ENCODE measurements at places on chromosomes 7 and 10. TPM values are rescaled to one million over a fixed set of nuclear protein-coding genes. Genes with fewer than 3 reads are reported as not detected.

Gene DMBT1
- 0.16 TPM for polyA plus RNA-seq

Gene OR6V1
- not detected for polyA plus RNA-seq

Gene SMO
- 38.1 TPM for polyA plus RNA-seq

Gene PLA2G12B
- not detected for polyA plus RNA-seq

Gene NANOS1
- 20.5 TPM for polyA plus RNA-seq

Gene GGCT
- 37.6 TPM for polyA plus RNA-seq

Gene COL28A1
- 7.9 TPM for polyA plus RNA-seq

Gene LIPM
- not detected for polyA plus RNA-seq

Gene SEMA3D
- 8.8 TPM for polyA plus RNA-seq

Gene SPDYE2
- 3.7 TPM for polyA plus RNA-seq

Gene WEE2
- 0.57 TPM for polyA plus RNA-seq

Gene TYW1
- 16.5 TPM for polyA plus RNA-seq

Gene NXPH1
- polyA plus RNA-seq, result 56.3 TPM

Gene TMEM26
- 1.9 TPM for polyA plus RNA-seq

Gene FGL2
- 3.9 TPM for polyA plus RNA-seq

Gene SLC39A12
- 10.4 TPM for polyA plus RNA-seq

Gene CYP3A4
- 0.40 TPM for polyA plus RNA-seq

Gene MMP21
- polyA plus RNA-seq, result 0.17 TPM

Gene R3HCC1L
- 9.5 TPM for polyA plus RNA-seq

Gene VSTM4
- 16.7 TPM for polyA plus RNA-seq

Gene ANKRD7
- 0.98 TPM for polyA plus RNA-seq

Gene PDE6C
- polyA plus RNA-seq, result 3.5 TPM
